NCI-H345 (cell line): ENCODE measurements at places on chromosomes 13 and 19.

DNA sequence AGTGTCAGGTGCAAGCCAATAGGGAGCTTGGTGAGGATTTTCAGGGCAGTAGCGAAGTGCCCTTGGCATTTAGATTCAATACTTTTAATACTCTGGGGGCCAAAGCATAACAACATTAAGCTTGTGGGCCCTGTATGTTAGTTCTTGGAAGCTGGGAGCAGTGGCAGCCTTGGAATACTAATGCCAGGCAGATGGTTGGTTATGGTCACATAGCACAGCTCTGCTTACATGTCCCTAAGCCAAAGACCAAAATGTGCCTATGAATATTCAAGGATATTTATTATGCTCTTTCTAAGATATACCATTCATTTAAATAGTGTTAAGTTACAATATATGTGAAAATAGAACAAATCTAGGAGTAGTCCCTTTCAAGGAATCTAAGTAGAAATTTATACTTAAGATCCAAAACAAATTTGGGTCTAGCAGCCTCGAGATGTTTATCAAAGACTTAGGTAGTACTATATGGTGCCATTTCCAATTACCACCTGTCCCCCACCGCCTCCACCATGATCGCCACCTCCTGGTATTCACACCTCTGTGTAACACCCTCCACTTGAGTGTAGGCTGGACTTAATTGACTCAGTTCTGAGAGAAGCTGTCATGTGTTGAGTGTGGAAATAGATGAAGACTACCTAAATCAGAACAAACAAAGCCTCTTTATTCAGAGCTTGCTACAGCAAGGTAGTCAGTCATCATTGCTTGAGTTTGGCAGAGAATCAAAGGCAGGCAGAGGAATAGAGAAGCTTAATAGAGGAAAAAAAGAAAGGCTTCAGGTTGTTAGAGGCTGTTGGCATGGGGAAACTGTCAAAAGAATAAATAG, 261.0 kb downstream of the GPC5 start:
- peak; percentile 62 for DNase-seq

GRCh38 chr13:112105892-112106291, 38.9 kb downstream of the SOX1 start:
- DNase-seq = no peak

- peak; percentile 9 for DNase-seq
Measured at GRCh38 chr13:102293723-102294122, 108.1 kb downstream of the FGF14 start.

- no peak for DNase-seq
Measured at GRCh38 chr19:1133471-1133929, 29.7 kb downstream of the GPX4 start.

DNA sequence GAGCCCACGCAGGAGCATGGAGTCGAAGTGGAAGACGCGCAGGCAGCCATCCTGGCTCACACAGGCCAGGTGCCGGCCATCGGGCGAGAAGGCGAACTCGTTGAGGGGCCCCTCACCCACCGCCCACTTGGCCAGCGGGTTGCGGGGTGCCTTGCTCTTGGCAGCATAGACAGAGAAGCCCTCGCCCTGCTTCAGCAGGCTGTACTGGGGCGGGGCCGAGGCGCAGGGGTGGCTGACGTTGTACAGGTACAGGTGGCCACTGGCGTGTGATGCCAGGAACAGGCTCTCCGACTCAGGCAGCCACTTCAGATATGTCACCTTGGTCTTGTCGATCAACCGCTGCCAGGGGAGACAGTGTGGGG, 4.2 kb upstream of the DMPK start:
- no peak for DNase-seq

- DNase-seq = peak; percentile 50
Measured at GRCh38 chr13:50990818-50991506, 81.4 kb downstream of the RNASEH2B start.

DNA sequence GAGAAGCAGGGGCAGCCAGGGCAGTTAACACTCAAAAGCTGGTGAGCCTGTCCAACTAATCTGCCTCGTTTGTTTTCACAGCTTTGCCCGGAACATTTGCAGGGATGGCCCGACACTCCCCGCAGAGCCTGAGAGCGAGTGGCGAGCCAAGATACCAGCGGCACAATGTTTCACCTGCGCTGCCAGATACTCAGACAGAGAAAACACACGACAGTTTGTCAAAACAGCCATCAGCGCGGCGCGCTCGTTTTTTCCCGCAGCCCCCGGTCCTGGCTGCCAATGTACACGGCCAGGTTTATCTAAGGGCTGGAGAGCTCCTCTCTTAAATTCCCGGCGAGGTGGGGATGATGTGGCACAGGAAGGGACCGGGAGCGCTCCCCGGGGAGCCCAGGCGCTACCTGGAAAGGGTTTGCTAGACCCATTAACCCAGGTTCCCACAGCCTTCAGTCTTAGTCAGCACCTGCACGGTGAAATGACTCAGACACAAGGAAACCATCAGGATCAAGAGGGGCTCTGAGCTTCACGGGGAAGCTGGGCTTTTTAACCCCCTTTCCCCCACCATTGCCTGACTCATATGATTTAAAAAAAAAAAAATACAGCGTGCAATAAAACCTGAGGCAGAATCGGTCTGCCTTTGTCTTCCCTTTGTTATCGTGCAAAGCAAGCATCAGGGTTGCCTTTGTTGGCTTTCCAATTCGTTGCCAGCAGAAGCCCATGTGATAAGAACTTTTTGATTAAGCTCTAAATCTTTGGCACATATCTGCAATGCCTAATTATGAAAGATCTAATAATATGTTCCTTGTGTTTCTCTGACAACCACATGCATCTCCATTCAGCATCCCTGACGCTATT, 186.2 kb downstream of the EFNB2 start:
- DNase-seq = peak; percentile 89

GRCh38 chr19:38317104-38317612, 1.4 kb upstream of the YIF1B start:
- DNase-seq = no peak

- DNase-seq = no peak
Measured at GRCh38 chr19:39405958-39406655, 540 bp upstream of the ZFP36 start.

- DNase-seq = no peak
Measured at GRCh38 chr19:18804139-18804601, 13.1 kb upstream of the COMP start.

- DNase-seq = no peak
Measured at GRCh38 chr19:40762754-40763470, 11.9 kb downstream of the SNRPA start.
